ENCODE measurements at places on chromosomes 4 and X.
A peak's percentile ranks its signal among the peaks of the same experiment; 100 is the strongest.

DNA sequence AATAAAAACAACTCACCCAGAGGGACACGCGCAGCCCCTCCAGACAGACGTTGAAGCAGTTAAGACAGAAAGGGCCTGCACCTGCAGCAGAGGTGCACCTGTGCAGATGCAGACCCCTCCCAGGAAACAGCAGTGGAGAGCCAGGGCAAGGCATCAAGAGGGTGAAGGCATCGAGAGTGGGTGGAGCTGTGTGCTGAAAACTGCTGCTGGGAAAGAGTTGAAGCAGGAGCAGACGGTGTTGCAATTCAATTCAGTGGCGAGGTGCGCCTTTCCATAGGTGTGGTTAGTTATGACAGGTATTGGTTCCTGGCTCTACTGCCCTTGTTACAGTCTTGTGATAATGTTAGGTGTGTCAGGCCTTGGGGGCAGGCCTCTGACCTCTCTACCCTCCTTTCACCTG, 16.7 kb downstream of the LETM1 start:
- DNase-seq: no peak

DNA sequence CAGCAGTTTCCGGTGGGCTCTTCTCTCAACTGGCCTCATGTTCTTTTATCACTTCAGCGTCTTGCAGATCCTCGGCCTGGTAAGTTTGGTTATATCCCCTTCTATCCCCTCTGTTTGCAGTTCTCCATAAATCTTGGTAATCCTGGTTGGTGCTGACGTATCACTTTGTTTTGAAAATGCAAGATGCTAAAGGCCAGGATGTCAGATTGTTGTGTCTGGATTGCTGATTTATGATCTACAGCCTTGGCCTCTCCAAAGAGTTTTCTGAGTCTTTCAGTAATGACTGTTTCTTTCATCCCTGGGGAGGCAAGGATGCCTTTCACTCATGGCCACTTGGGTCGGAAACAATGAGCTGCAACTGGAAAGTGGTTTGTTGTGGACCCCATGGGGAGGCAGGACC, 146.4 kb downstream of the AMMECR1 start:
- DNase-seq: no peak

- peak; percentile 46 for DNase-seq
Observed at GRCh38 chr4:10096201-10096977, 20.2 kb downstream of the WDR1 start.

- peak; percentile 87 for DNase-seq
Observed at GRCh38 chr4:88803600-88804096, 106.0 kb upstream of the NAP1L5 start.

DNA sequence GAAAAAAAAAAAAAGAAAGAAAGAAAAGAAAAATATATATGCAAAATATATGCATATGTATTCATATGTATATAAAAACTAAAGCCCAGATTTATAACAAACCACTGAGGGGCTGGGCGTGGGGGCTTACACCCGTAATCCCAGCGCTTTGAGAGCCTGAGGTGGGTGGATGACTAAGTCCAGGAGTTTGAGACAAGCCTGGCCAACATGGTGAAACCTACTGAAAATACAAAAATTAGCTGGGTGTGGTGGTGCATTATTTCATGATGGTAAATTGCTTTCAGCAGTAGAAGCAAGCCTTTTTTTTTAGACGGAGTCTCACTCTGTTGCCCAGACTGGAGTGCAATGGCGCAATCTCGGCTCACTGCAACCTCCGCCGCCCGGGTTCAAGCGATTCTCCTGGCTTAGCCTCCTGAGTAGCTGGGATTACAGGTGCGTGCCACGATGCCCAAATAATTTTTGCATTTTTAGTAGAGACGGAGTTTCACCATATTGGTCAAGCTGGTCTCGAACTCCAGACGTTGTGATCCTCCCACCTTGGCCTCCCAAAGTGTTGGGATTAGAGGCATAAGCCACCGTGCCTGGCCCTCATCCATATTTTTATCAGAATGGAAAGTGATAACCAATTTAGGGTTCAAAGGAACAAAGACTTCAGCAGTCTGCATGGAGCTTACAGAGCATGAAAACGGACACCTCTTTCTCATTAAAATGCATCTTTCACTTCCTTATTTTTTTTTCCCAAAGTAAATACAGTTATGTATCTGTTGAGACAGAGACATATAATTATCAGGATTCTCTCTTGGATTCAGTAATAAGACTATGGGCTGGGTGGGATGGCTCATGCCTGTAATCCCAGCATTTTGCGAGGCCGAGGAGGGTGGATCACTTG, 27.7 kb upstream of the MOB1B start:
- DNase-seq: no peak

DNA sequence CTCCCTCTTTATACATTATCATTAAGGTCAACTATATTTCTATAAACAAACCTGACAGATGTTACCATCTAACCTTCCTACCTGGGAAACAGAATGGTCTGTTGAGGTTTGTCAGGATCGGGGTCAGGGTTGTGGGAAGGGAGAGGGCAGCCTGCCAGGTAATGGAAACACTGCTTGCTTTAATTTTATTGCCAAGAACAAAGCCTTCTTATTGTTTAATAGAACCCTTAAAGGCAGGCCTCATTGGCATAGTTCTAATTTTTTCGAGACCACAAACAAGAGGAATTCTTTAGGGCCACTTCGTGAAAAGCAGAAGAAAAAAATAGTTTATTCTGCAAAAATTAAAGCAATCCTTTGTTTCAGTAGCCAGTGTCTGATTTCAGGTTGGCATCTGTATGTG, 113.2 kb downstream of the MID1 start:
- DNase-seq: no peak

- DNase-seq: peak; percentile 34
Observed at GRCh38 chrX:39896951-39897740, 200.6 kb downstream of the BCOR start.
